Activated CD4-positive, alpha-beta T cell treated with anti-CD3 and anti-CD28 coated beads, Interleukin-2, amount 10 ng/mL, durations not matched to agents 7 days and 5 days (primary cell): ENCODE measurements at places on chromosomes 12 and 14.

DNA sequence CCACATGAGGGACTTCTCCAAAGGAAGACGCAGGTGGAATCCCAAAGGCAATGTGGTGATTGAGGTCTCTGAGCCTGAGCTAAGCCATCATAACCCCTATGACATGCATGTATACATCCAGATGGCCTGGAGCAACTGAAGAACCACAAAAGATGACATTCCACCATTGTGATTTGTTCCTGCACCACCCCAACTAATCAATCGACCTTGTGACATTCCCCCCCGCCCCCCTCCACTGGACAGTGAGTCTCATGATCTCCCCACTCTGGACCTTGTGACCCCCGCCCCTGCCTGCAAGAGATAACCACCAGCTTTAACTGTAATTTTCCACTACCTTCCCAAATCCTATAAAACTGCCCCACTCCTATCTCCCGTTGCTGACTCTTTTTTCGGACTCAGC is 87.9 kb downstream of the VCPKMT start:
- H3K36me3 ChIP-seq, result peaks cover 65% of the 10 kb centered on the region
- H3K27me3 ChIP-seq, result no peaks in the 10 kb centered on the region
- no peak overlapping the region for H3K27ac ChIP-seq
- no peak for DNase-seq

DNA sequence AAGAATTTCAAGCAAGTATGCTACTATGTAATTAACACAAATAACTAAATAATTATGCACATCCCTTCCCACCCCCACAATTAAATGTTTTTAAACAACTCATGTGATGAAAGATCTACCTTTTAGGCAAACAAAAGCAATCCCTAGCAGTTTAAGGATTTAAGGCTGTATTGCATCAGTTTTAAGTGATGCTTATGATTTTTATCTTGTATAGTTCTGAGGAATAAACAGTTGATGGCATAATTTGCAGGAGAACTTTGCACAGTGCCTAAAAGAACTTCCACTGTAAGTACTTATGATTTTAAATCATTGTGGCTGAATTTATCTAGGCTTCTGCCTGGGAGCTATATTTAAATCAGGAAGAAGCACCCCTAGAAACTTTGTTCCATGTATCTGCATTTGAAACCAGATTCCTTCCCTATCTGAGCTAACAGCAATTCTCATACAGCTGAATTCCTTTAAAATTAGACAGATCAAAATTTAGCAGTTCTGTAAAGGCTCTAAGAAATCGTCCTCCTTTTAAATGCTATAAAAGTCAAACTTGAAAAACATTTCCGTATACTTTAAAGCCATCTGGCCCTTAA is 388.6 kb downstream of the BCAT1 start:
- DNase-seq, result no peak
- no peak overlapping the region for H3K27ac ChIP-seq
- H3K27me3 ChIP-seq, result peaks cover 59% of the 10 kb centered on the region
- no peaks in the 10 kb centered on the region for H3K36me3 ChIP-seq

- peaks cover 22% of the 10 kb centered on the region for H3K4me1 ChIP-seq
- H3K27me3 ChIP-seq, result no peaks in the 10 kb centered on the region
- no peak overlapping the region for H3K4me3 ChIP-seq
- DNase-seq, result no peak
Observed at GRCh38 chr14:104228716-104229533, 90.5 kb downstream of the KIF26A start.

GRCh38 chr14:96626121-96626768 is 124.1 kb downstream of the PAPOLA start:
- H3K36me3 ChIP-seq, result no peaks in the 10 kb centered on the region
- no peak overlapping the region for H3K27ac ChIP-seq
- no peaks in the 10 kb centered on the region for H3K4me1 ChIP-seq
- H3K27me3 ChIP-seq, result no peaks in the 10 kb centered on the region
- DNase-seq, result peak; percentile 4
- no peak overlapping the region for H3K4me3 ChIP-seq

DNA sequence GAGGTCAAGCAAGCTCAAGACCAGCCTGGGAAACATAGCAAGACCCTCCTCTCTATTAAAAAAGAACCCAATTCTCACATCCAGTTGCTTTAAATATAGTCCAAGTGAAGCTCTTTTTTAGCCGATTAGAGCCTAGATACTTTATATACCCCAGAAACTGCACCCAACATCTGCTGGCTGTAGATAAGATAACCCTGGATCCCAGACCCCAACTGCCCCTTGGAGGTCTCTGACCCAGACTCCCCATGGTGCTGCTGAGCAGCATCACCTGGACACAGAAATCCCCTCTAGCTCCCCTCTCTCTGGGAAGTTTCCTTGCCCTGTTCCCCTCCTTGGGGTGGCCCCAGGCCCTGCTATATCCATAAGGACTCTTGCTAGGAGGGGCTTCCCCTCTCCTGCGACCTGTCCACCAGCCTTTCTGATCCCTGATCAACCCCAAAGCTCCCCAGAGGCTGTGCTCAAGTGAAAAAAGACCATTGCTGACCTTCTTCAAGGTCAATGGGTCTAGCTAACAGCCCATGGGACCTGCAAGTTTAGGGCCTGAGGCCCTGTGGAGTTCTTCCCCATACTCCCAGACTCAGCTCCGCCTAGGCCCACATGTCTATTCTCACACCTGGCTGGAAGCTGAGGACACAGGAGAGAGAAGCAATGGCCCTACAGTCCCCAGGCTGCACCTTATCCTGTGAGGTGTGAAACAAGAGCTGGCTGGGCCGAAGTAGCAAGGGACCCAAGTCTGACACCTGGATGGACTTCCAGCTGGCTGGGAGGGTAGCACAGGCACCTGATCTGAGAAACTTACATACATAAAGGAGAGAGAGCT is 56.2 kb downstream of the ARL6IP4 start:
- peak overlapping the region; percentile 28 for H3K27ac ChIP-seq
- H3K36me3 ChIP-seq, result peaks cover 6% of the 10 kb centered on the region
- H3K27me3 ChIP-seq, result no peaks in the 10 kb centered on the region
- H3K4me1 ChIP-seq, result peaks cover 22% of the 10 kb centered on the region
- no peak for DNase-seq
- H3K4me3 ChIP-seq, result no peak overlapping the region

- H3K27ac ChIP-seq, result no peak overlapping the region
- no peak for DNase-seq
- H3K27me3 ChIP-seq, result peaks cover 10% of the 10 kb centered on the region
- no peaks in the 10 kb centered on the region for H3K4me1 ChIP-seq
Observed at GRCh38 chr12:101439236-101439635, 31.7 kb upstream of the ARL1 start.
